ENCODE measurements at places on chromosomes 11 and 22.
A peak's percentile ranks its signal among the peaks of the same experiment; 100 is the strongest.

DNA sequence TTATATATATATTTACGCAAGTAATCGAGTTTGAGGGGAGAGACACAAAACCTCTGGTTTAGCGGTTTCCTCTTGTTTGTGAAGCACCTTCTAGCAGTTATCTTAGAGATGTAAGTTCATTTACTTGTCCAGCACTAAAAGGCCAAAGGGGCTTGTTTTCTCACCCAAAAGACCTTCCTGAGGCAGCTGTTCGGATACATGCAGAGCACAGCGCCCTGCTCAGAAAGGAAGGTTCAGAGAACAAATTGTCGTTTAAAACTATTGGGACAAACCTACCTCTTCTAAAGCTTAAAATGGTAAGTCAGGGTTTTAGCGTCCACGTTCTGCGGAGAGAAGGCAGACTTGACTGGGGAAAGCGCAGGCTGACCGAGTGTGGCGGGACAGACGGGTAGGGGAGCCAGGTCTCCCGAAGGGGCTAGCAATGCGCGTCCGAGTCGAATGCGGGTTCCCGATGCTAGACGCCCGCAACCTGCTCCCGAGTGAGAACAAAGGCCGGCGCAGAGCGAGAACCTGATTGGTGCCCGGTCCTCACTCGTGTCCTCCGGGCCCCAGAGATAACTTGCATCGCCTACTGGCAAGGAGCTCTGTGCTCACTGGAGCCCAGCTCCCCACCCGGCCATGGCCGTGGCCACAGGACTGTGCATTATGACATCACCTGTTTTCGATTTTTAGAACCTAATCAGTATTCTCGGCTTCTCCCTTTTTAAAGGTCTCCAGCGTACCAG is 1.0 kb upstream of the SESN3 start:
- peak; percentile 96 for DNase-seq

DNA sequence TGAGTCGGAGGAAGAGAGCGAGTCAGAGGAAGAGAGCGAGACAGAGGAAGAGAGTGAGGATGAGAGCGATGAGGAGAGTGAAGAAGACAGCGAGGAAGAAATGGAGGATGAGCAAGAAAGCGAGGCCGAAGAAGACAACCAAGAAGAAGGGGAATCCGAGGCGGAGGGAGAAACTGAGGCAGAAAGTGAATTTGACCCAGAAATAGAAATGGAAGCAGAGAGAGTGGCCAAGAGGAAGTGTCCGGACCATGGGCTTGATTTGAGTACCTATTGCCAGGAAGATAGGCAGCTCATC is 780 bp downstream of the TRIM44 start:
- DNase-seq, result no peak

DNA sequence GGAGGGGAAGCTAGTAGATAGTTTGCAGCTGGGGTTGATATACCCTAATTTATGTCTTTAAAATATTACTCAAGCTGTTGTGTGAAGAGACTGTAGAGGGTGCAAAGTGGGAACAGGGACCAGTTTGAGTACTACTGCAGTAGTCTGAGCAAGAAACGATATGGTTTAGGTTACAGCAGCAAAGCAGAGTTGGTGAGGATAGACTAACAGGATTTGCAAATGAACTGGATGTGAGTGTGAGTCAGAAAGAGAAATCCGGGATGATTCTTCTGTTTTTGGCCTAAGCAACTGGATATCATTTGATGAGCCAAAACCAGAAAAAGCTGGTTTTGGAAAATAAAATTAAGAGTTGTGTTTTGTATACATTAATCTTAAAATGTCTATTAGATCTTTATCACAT is 749.5 kb upstream of the CCDC90B start:
- no peak for DNase-seq

DNA sequence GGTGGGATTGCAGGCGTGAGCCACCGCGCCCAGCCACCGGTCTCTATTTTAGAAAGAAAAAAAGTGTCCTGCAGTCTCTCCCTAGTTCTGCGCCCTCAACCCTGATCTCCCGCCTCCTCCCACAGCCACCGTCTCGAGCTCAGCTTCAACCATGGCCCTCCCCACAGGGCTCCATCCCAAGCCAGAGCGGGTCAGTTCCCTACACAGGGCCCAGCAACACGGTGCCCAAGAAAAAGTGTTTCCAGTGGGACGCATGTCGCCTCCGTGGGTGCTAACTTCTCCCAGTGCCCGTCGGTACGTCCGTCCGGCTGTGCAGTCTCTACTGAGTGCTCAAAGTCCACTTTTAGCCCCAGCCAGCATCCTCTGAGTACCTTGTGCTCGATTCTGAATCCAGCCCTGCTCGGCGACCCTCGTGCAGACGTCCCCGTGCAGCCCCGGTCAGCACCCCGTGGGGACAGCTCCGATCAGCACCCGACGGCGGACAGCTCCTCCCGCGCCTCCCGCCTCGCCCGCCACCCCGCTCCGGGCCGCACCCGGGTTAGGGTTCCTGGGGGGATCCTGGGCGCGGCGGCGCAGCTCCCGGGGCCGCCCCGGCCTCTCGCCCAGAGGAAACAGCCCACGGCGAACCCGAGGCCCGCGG is 657 bp upstream of the MAPK8IP2 start:
- DNase-seq, result peak; percentile 69

GRCh38 chr11:62128835-62129234 is 5.0 kb downstream of the INCENP start:
- DNase-seq, result no peak

Measured in NCI-H69 (cell line).